ENCODE measurements at places on chromosomes 4 and X. TPM values are rescaled to one million over a fixed set of nuclear protein-coding genes. Genes with fewer than 3 reads are reported as not detected.

The F8A3 gene
- polyA plus RNA-seq, result 13.0 TPM

The NHSL2 gene
- polyA plus RNA-seq, result 7.4 TPM

The SYP gene
- polyA plus RNA-seq, result 3.4 TPM

The COL25A1 gene
- polyA plus RNA-seq, result 14.9 TPM

The CENPE gene
- 14.4 TPM for polyA plus RNA-seq

The LETM1 gene
- polyA plus RNA-seq, result 29.0 TPM

The CFAP99 gene
- 0.95 TPM for polyA plus RNA-seq

The MAGEA1 gene
- polyA plus RNA-seq, result not detected

The TRIML2 gene
- polyA plus RNA-seq, result not detected

The MTMR8 gene
- 1.8 TPM for polyA plus RNA-seq

The ZNF711 gene
- polyA plus RNA-seq, result 61.7 TPM

The OPRPN gene
- polyA plus RNA-seq, result not detected

The SLC38A5 gene
- polyA plus RNA-seq, result 4.3 TPM

The CT45A5 gene
- polyA plus RNA-seq, result not detected

The CLDN22 gene
- not detected for polyA plus RNA-seq

All from left renal cortex interstitium (tissue), 4 donors.